Iris pigment epithelial cell (primary cell): ENCODE measurements at places on chromosomes 4 and X.

- DNase-seq: peak; percentile 5
Measured at GRCh38 chrX:45077748-45078424, 122.8 kb downstream of the DIPK2B start.

DNA sequence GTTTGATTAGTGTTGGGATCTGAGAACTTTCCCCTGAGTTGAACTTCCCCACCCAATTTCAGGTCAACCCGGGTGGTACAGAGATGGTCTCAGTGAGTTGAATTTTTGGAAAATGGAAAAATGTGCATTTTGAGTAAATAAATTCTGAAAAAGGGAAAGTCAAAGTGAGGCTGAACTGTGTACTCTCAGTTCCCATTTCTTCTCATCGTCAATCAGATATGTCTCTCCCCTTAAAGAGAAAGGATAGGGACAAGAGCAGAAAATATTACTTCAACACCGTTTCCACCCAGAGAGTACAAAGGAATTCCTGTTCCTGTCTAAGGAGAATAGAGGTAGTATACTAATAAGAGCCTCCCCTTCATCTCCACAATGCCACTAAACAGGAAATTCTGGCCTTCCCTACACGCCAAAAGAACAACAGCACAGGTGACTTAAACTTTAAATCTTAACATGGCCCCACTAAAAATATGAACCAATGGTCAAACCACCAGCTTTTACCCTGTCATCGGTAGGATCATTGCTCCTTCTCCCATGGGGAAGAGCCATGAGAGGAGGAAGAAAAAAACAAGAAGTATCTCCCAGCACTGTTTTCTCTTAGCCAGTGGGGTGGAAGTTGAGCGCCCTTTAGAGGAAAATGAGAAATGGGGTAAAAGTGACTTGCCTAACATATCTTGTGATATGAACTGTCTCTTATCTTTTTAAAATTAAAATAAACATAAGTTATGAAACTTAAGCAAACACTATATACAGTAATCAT lies 30.3 kb downstream of the BMP3 start:
- no peak for DNase-seq

- DNase-seq: peak; percentile 41
Measured at GRCh38 chrX:45719751-45720501, 519.2 kb upstream of the DIPK2B start.

- no peak for DNase-seq
Measured at GRCh38 chrX:1106478-1107210, 105.8 kb downstream of the CRLF2 start.

DNA sequence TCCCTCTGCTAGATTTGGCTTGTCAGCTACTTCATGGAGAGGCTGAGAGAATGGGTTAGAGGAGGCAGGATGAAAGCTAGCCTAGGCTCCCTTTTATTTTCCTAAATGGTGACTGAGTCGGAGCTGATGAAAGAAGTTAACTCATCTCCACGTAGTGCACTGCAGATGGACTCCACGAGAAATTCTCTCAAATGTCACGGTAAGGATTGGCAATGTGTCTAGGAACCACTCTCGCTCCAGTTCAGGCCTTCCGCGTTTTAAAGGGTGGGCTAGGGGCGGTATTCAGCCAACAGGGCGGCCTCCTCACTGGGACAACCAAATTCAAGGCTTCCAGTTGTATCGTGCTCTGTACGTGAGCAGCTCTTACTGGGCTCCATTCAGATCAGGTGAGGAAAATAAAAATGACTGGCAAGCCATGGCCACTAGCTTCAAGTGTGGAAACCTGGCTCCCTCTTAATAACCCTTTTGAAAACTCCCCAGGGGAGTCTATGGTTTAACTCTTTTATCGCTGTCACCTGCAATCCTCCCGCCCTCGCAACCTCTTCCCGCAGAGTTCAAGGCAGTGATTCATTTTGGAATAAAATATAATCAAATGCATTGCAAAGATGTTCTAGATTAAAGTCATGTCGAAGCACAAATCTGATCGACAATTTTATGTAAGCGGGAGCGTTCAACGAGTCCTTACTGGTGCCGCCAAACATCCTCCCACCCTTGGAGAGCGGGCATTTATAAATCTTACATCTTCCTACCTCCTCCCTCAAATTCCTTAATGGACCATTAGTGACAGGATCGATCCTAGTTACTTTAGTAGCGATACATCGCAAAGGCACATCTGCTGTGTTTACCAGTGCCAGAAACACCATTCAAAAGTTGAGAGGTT lies 1.2 kb downstream of the SPOCK3 start:
- no peak for DNase-seq

GRCh38 chr4:6560416-6561172 lies 14.4 kb upstream of the MAN2B2 start:
- DNase-seq: peak; percentile 72

- no peak for DNase-seq
Measured at GRCh38 chrX:110242371-110242770, 75.5 kb downstream of the AMMECR1 start.

- no peak for DNase-seq
Measured at GRCh38 chrX:23134136-23134535, 134.4 kb downstream of the DDX53 start.

DNA sequence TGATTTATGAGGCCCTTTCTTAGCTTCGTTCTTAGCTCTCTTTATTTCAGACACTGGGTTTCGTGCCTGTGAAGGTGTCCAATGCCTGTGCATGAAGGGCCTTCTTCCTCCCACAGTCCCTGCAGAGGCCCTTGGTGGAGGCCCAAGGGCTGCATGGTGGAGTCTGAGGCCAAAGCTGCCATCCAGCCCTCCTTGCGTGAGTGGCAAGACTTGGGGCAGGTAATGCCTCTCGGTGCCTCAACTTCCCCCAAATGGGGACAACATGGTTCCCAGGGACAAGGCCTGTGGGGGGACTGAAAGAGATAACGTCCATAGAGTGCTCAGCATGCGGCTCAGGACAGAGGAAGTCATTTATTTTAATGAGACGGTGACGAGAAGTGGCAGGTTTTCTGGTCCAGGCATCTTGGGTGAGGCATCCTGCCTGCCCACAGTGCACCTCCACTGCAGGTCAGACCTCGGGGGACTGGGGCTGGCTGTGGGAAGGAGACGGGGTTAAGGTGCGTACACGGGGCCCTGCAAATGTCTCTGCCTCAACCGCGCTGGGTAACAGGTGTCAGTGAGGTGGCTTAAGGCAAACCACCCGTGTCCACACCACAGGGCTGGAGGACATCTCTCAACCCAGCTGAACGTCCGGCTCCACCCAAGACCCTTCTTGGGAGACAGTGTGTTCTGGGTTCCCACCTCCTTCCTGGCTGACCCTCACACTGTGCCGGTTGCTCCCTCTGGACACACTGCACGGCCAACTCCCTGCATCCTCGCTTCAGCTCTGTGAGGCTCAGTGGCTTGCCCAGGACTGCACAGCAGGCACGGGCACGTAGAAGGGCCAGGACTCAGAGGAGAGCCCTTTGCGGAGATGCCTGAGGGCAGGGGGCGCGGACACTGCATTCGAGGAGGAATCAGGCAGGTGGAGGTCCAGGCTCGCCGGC lies 50.5 kb downstream of the PSAPL1 start:
- DNase-seq: no peak

GRCh38 chr4:18932730-18933339 lies 911.3 kb upstream of the LCORL start:
- no peak for DNase-seq

DNA sequence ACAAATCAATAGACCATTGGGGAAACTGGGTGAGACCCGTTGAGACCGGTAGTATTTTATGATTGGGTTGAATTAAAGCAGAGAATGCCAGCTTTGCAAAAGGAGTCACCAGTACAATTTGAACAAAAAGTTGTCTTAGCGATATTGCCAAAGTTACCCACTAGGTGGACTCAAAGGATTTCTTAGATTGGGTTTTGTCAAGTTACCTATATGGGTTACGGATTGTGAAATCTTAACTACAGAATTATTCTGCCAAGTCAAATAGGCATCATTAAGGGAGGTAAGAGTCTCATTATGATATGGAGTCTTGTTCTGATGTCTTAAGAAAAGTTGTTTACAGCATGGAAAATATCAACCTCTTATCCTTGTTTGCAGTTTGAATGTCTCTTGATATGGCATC lies 15.0 kb upstream of the CT47A1 start:
- peak; percentile 24 for DNase-seq

DNA sequence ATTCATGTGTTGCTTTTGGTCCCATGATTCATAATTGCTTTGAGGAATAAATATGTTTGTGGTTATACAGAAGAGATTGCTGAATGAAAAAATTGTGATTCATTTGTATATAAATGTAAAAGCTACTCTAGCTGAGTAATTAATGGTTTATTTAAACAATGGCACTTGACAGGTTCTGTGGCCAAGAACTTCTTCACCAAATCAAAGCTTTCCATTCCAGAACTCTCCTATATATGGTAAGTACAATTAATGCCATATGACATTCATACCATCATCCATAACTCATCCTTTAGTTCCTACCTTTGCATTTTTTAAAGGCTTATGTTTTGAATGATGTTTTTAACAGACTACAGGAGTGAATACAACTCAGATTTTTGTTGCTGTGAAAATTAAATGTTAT lies 105.8 kb downstream of the REPS2 start:
- DNase-seq: no peak

- no peak for DNase-seq
Measured at GRCh38 chr4:120723986-120724385, 198.5 kb downstream of the PRDM5 start.

DNA sequence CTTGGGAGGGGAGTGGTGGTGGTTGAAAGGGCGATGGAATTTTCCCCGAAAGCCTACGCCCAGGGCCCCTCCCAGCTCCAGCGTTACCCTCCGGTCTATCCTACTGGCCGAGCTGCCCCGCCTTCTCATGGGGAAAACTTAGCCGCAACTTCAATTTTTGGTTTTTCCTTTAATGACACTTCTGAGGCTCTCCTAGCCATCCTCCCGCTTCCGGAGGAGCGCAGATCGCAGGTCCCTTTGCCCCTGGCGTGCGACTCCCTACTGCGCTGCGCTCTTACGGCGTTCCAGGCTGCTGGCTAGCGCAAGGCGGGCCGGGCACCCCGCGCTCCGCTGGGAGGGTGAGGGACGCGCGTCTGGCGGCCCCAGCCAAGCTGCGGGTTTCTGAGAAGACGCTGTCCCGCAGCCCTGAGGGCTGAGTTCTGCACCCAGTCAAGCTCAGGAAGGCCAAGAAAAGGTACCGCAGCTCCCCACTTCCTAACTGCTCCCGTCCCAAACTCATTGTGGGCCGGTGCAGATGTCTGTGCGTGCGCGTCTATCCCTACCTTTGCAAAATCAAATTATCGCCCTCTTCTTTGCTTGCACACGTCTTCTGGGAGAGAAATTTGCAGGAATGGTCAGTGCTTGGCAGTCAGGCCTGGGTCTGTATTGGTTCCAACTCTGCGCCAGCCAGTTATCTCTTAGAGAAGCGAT lies 533 bp downstream of the IL15 start:
- DNase-seq: peak; percentile 67

DNA sequence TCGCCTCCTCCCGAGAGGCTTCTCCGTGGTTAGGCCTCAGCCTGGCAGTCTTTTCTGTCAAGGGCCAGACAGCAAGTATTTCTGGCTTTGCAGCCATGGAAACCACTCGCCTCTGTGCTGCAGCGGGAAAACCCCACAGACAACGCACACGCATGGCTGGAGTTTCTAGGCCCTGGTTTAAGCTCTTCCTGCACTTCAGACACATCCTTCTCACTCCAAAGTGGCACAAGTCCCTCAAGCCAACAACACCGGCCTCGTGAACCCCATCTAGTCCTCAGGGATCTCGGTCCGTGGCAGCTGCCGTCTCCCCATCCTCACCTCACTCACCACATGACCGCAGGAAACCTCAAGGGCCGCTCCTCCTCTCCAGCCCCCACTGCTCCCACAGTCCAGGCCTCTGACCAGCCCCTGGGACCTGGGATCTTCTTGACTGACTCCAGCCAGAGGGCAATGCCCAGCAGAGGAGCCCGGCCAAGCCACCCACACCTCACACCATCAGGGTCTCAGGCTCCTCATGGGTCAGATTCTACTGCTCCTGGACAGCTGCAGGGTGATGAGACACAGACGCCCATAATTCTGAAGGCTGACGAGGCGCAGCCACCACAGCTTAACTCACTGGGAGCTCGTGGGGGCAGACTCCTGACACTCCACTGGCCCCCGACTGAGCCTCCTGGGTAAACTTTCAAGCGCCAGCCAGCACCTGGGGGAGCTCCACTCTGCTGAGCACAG lies 21.7 kb downstream of the LETM1 start:
- no peak for DNase-seq

- DNase-seq: no peak
Measured at GRCh38 chrX:71671938-71672337, 4.6 kb downstream of the LOC101059915 start.

GRCh38 chr4:112225157-112225556 lies 6.4 kb upstream of the AP1AR start:
- DNase-seq: no peak

GRCh38 chr4:97589481-97590196 lies 553.6 kb downstream of the STPG2 start:
- DNase-seq: no peak

DNA sequence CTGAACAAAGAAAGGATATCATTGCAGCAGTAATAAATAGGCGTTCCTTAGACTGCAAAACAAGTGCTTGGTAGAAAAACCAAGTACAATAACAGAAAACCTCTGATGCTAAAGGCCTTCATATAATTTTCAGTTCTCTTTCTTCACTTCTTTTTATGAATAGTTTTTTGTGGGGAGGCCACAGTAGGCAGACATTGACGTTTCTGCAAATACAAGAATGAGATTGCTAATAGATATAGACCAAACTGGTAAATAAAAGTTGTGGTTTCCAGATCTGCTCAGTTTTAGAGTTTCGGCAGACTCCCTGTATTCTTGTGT lies 57.0 kb upstream of the RAP1GDS1 start:
- no peak for DNase-seq

- peak; percentile 41 for DNase-seq
Measured at GRCh38 chr4:124863040-124863545, 150.6 kb upstream of the ANKRD50 start.

- DNase-seq: no peak
Measured at GRCh38 chr4:177546745-177547144, 104.5 kb upstream of the AGA start.

DNA sequence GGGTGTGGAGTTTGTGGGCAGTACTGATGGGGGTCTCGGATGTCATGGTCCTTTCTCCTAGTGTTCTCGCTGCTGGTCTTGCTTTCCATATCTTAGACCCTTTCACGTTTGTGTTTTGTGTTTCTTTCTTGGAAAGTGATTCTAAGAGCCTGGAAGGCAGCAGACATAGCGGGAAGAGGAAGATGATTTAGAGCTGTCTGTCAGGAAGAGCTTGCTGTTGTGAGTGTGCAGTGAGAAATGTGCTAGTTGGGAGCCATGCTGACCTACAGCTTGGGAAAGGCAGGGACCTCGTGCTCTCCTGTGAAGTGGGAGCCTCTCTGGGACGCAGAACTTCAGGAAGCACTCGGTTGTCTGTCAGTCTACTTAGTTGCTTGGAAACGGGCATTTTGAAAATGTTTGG lies 122.2 kb downstream of the ZNF518B start:
- DNase-seq: no peak

DNA sequence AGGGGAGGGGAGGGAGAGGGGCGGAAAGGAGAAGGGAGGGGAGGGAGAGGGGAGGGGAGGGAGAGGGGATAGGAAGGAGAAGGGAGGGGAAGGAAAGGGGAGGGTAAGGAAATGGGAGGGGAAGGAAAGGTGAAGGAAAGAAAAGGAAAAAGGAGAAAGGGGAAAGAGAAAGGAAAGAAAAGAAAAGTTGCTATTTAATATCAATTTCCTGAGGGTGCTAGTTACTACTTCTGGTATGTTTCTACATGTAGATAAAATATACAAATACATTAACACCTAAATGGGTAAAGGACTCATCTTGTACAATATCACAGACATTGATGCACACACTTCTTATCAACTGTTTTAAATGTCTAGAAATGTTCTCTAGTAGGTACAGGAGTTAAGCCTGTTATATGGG lies 22.6 kb downstream of the ANXA5 start:
- no peak for DNase-seq
